ENCODE measurements at places on chromosomes 2 and 18. TPM values are rescaled to one million over a fixed set of nuclear protein-coding genes. Genes with fewer than 3 reads are reported as not detected.

The FAP gene
- 10.4 TPM for total RNA-seq

The PLGLB2 gene
- 4.8 TPM for total RNA-seq

The GULP1 gene
- 70.1 TPM for total RNA-seq

The MOCOS gene
- 6.4 TPM for total RNA-seq

The C1QL2 gene
- not detected for total RNA-seq

The TGFA gene
- 11.8 TPM for total RNA-seq

The NCKAP5 gene
- total RNA-seq: 10.5 TPM

The SGPP2 gene
- total RNA-seq: 0.53 TPM

The CACNB4 gene
- 11.4 TPM for total RNA-seq

The SKA1 gene
- total RNA-seq: 0.36 TPM

The SPR gene
- total RNA-seq: 14.4 TPM

The CRYGC gene
- total RNA-seq: not detected

GRCh38 chr2:159375241-159375640 is 88.7 kb upstream of the WDSUB1 start:
- no peak for DNase-seq

GRCh38 chr2:142718576-142719155 is 158.8 kb upstream of the KYNU start:
- DNase-seq: no peak

DNA sequence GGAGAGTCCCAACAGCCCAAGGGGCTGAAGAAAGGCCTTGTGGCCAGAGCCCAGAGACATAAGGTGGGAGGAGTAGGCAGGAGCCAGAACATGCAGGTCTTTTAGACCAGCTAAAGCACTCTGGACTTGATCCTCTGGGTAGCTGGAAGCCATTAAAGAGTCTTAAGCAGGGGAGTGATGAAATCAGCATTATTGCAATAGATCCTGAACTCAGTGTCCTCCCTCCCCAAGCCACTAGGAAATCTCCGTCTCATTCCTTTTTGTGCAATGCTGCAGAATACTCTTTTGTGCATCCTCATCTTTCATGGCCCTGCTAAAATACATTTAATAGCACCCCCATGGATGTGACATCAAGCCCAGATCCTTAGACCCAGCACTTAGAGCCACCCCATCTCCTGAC is 58.6 kb upstream of the ZCCHC2 start:
- no peak for DNase-seq

DNA sequence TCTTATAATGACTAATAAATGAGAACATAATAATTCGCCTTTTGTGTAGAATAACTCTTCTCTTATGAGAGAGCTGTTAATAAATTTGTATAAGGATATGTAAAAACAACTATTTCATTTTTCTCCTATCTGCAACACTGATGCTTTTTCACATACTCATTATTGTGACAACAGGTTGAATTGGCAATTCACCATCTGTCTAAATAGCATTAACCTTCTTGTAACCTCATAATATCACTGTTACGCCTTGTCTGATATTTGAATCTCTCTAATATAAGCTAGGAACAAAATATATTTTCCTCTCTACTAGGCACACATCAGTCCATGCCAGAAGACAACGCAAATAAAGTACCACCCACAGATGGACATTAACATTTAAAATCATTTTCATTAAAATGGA is 938.9 kb downstream of the CPS1 start:
- DNase-seq: no peak

DNA sequence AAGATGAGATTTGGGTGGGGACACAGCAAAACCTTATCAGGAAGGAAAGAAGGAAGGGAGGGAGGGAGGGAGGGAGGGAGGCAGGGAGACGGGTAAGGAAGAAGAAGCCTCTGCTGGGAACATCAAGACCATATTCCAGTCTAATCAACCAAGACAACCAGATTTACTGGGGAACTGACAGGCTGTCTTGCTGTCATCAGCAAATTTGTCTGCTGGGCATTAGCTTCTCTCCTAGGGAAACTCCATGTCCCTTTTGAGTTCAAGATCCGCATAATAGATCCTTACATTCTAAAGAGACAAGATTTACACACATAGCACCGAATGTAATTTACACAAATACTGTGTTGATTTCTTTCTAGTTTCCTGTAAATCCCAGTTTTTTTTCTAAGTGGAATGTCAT is 1618.9 kb upstream of the ZEB2 start:
- no peak for DNase-seq

GRCh38 chr2:158890296-158890905 is 78.0 kb upstream of the TANC1 start:
- DNase-seq: no peak

DNA sequence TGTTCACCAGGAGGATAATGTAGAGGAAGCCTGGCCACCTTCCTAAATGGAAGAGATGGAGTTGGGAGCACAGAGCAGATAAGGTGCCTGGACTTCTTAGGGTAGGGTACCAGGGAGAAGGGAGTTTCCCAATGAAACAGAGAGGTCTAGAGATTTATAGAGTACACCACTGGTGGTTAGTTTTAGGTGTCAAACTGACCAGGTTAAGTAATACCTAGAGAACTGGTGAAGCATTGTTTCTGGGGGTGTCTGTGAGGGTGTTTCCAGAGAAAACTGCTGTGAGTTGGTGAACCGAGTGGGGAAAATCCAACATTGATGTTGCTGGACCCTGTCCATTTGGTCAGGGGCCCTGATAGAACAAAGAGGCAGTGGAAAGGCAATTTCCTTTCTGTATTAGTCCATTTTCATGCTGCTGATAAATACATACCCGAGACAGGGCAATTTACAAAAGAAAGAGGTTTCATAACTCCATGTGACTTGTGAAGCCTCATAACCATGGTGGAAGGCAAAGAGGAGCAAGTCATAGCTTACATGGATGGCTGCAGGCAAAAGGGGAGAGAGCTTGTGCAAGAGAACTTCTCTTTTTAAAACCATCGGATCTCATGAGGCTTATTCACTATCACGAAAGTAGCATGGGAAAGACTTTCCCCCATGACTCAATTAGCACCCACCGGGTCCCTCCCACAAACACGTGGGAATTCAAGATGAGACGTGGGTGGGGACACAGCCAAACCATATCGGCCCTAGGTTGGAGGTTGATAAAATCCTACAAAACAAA is 260.8 kb downstream of the CBLN2 start:
- DNase-seq: no peak

- DNase-seq: no peak
Measured at GRCh38 chr2:196804381-196804780, 4.8 kb downstream of the C2orf66 start.

DNA sequence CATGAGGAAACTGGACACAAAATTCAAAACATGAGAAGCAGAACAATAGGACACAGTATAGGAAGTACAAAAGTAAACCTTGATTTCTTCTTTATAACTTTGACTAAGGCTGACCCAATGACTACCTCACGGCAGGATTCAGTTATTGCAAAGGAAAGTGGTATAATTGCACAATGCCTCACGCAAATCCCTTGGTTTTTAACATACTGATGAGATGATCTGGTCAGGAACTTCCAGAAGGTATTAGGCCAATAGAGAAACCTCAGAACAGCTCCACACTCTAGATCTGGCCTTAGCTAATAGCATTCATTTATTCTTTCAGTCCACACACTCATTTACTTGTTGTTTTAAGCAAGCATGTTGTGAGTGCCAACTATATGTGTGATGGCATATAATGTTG is 1526.9 kb upstream of the ACVR2A start:
- no peak for DNase-seq

GRCh38 chr18:499776-500631 is 497 bp downstream of the COLEC12 start:
- no peak for DNase-seq

DNA sequence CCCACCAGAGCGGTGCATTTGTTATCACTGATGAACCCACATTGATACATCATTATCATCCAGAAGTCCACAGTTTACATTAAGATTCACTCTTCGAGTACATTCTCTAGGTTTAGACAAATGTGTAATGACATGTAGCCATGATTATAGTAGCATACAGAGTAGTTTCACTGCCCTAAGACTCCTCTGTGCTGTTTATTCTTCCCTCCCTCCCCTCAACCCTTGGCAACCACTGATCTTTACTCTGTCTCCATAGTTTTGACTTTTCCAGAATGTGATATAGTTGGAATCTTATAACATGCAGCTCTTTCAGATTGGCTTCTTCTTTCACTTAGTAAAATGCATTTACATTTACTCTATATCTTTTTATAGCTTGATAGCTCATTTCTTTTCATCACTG is 31.2 kb upstream of the GREB1L start:
- no peak for DNase-seq

- peak; percentile 51 for DNase-seq
Measured at GRCh38 chr2:46877619-46878113, 37.9 kb downstream of the MCFD2 start.

DNA sequence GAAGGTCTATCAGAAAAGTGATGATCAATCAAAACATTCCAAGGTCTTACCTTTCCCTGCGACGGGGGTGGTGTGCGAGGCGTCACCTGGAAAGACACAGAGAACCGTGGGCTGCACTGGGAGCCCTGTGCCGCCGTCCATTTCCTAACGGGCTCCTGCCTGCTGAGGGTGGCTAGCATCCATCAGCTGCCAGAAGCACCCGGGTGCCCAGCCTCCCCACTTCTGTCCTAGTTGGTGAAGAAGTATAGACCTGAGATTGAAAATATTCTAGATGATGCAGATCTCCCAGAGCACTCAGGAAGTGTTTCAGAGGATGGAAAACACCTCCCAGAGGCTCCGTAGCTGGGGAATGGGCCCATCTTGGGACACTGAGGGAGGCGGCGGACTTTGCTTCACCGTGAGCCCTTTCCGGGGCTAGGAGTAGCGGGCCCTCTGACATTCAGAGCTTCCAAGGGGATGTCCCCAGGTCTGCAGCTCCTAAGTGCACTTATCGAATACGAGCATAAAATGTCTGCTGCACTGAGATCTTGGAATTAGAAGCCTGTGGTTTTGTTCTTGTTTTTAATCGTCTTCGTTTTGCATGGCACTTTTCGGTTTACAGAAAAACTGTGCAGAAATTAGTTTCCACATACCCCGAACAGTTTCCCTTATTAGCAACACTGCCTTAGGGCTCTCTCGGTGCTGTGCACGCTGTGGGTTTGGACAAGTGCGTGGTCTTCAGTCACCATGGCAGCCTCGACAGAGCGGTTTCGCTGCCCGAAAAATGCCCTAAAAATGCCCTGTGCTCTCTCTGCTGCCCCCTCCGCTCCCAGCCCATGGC is 143.5 kb downstream of the MBP start:
- DNase-seq: no peak

- DNase-seq: no peak
Measured at GRCh38 chr2:101667823-101668222, 29.7 kb upstream of the MAP4K4 start.

GRCh38 chr2:232798187-232798586 is 21.8 kb upstream of the KCNJ13 start:
- DNase-seq: no peak

DNA sequence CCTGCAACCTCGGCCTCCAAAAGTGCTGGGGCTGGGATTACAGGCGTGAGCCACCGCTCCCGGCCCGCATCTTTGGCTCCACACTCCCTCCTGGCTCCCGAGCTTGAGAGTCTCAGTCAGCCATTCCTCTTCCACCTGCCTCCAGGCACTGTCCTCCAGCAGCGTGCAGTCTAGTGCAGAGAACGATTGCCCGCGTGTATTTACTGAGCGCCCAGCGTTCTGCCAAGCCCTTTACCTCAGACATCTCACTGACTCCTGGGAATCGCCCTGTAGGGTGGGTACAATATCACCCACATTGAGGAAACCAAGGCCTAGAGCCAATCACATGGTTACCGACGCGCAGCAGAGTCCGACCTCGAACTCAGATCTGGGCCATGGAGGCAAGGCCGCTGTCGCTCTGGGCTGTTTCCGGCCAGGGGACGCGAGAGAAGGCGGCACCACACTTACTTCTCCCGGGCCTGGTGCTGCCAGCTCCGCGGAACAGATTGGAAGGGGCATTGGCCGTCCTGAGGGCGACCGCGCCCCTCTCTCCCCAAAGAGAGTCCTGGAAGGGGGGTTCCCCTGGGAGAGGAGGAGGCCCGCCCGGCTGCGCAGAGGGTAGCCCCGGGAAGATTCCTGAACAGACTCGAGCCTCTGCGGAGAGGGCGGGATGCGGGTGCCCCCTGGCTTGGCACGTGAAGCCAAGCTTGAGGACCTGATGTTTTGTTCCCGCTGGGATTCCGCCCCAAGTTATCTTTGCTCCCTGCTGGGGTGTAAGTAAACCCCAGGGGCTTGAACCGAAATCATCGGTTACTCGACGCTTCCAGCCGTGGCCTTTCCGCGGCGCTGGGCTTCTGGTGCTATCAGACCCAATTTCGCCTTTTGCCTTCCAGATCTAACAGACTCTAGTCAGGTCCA is 5.2 kb upstream of the DLX2 start:
- DNase-seq: no peak

- no peak for DNase-seq
Measured at GRCh38 chr2:144364944-144365738, 154.8 kb downstream of the ZEB2 start.

DNA sequence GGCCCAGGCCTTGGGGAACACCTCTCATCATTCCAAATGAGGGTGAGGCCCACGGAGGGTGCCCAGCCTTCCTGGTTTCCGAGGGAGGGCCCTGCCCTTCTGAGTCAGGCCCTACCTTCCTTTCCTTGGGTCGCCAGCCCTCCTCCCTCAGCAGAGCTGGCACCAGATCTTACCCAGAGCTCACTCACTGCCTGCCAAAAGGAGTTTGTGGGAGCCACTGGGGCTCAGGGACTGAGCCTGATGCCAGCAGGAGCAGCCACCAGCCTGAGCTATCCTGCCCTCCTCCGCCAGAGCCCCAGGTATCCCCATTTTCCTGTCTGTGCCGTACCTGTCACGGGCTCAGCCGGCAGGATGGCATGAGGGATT is 64.1 kb downstream of the NRP2 start:
- DNase-seq: no peak

DNA sequence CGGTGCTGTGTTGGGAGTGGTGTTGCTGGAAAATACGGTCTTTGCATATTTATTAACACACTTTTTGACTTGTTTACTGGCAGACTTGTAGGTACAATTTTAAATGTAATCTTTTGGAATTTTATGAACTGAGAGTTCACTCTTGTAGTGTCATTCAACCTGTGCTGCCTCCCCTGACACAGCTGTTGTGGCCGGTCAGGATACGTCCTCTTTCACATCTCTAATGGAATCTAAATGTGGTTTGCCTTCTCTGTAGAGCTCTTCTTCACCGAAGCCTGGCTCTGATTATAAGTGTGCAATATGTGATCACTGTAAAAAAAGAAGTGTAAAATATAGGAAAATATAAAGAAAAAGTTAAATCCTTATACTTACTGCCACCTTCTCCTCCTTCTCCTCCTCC is 94.7 kb downstream of the MAP4K4 start:
- DNase-seq: no peak

- DNase-seq: no peak
Measured at GRCh38 chr18:63591725-63592124, 4.6 kb downstream of the SERPINB13 start.

GRCh38 chr18:54076166-54076565 is 148.3 kb downstream of the MBD2 start:
- DNase-seq: no peak

GRCh38 chr2:203582468-203582867 is 47.4 kb upstream of the RAPH1 start:
- no peak for DNase-seq

- no peak for DNase-seq
Measured at GRCh38 chr18:74388227-74388626, 68.9 kb downstream of the DIPK1C start.
